SK-N-SH (cell line): ENCODE measurements at places on chromosomes 6 and 20.

DNA sequence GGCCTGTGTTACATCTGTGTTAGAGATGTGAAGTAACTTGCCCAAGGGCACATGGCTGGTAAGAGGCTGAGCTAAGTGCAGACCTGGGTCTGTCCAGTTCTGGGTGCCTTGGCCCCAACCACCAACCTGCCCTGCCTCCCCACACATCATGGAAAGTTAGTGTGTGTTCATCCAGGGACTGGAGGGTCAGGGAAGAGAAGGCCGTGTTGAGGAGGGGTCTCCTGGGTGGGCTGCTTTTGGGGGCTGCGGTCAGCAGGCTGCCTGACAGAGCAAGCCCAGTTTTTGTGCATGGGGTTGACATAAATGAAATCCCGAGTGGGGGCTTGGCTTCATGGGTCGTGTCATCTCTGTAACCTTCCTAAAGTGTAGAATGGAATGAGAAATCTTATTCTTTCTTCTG, 10.9 kb downstream of the PYGB start:
- DNase-seq, result no peak
- no peaks in the 10 kb centered on the region for H3K4me1 ChIP-seq
- H3K27me3 ChIP-seq, result no peaks in the 10 kb centered on the region
- no peak overlapping the region for H3K27ac ChIP-seq
- H3K4me3 ChIP-seq, result no peak overlapping the region

- H3K27me3 ChIP-seq, result no peaks in the 10 kb centered on the region
- H3K4me1 ChIP-seq, result peaks cover 11% of the 10 kb centered on the region; the same call in 1 of the 2 replicates
- peaks cover 7% of the 10 kb centered on the region for H3K36me3 ChIP-seq
These were observed 52.8 kb downstream of the B4GALT5 start for GRCh38 chr20:49660912-49661311.

- H3K36me3 ChIP-seq, result no peaks in the 10 kb centered on the region
- no peaks in the 10 kb centered on the region for H3K27me3 ChIP-seq
- H3K4me1 ChIP-seq, result no peaks in the 10 kb centered on the region
These were observed 6.1 kb downstream of the PTGIS start for GRCh38 chr20:49561806-49562205.

DNA sequence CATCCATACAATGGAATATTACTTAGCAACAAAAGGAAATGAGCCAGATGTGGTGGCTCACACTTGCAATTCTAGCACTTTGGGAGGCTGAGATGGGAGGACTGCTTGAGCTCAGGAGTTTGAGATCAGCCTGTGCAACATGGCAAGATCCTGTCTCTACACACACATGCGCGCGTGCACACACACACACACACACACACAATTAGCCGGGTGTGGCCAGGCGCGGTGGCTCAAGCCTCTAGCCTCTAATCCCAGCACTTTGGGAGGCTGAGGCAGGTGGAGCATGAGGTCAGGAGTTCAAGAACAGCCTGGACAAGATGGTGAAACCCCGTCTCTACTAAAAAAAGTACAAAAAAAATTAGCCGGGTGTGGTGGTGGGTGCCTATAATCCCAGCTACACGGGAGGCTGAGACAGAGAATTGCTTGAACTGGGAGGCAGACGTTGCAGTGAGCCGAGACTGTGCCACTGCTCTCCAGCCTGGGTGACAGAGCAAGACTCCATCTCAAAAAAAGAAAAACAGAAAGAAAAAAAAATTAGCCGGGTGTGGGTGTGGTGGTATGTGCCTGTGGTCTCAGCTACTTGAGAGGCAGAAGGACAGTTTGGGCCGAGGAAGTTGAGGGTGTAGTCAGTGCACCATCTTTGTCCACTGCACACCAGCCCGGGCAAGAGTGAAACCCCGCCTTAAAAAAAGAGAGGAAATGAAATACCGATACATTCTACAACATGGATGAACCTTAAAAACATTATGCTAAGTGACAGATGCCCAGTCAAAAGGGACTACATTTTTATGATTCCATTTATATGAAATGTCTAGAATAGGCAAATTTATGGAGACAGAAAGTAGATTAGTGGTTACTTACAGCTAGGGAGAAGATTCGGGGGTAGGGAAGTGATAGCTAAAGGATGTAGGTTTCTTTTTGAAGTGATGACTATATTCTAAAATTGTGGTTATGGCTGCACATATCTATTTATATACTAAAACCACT, 52.5 kb downstream of the RBL1 start:
- no peak for DNase-seq
- no peak overlapping the region for H3K27ac ChIP-seq
- peaks cover 51% of the 10 kb centered on the region for H3K36me3 ChIP-seq
- H3K4me3 ChIP-seq, result no peak overlapping the region
- H3K27me3 ChIP-seq, result no peaks in the 10 kb centered on the region

- H3K4me3 ChIP-seq, result no peak overlapping the region
- H3K36me3 ChIP-seq, result no peaks in the 10 kb centered on the region
- no peak overlapping the region for H3K27ac ChIP-seq
- H3K27me3 ChIP-seq, result no peaks in the 10 kb centered on the region
- no peak for DNase-seq
These were observed 44.3 kb upstream of the REV3L start for GRCh38 chr6:111527367-111527766.

DNA sequence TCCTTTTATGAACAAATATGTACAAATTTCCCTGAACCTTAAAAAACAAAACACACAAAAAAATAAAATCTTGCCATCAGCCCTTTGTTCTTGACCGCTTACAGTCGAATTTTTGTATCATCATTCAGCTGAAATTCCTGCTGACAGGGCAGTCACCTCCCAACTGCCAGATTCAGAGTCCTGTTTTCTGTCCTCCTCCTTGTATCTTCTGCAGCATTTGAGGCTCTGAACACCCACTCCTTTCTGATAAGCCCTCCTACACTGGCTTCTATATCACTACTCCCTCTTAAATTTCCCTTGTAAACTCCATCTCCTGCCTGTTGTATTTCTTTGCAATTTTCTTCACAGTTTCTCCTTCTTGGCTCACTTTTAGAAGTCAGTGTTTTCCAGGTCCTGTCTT, 77.8 kb upstream of the CCN6 start:
- no peak overlapping the region for H3K27ac ChIP-seq
- peaks cover 6% of the 10 kb centered on the region; the same call in 1 of the 2 replicates for H3K4me1 ChIP-seq

- H3K27ac ChIP-seq, result no peak overlapping the region
- no peak overlapping the region for H3K4me3 ChIP-seq
- no peaks in the 10 kb centered on the region for H3K36me3 ChIP-seq
- no peak for DNase-seq
These were observed 578 bp upstream of the PTGIS start for GRCh38 chr20:49568278-49569151.

DNA sequence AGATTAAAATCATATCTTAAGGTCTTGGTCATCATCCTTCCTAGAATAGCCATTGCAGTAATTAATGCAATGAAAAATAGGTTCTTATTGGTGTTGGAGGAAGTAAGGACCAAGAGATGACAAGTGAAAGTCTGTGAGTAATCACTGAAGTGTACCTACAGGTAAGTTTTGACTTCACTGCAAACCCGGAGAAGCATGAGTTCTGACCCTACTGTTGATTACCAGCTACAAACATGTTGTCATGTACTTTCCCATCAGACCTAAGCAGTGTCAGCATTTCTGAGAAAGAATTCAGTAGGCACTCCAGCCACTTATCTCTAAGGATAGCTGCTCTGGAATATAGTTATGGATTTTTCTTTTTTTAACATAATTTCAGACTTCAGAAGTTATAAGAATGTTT, 280.9 kb downstream of the ZFAND3 start:
- DNase-seq, result no peak
- H3K4me3 ChIP-seq, result no peak overlapping the region
- H3K36me3 ChIP-seq, result no peaks in the 10 kb centered on the region

GRCh38 chr6:148291876-148292275, 50.8 kb upstream of the SASH1 start:
- DNase-seq, result no peak
- no peaks in the 10 kb centered on the region for H3K27me3 ChIP-seq
- H3K4me1 ChIP-seq, result no peaks in the 10 kb centered on the region
- H3K36me3 ChIP-seq, result peaks cover 27% of the 10 kb centered on the region

DNA sequence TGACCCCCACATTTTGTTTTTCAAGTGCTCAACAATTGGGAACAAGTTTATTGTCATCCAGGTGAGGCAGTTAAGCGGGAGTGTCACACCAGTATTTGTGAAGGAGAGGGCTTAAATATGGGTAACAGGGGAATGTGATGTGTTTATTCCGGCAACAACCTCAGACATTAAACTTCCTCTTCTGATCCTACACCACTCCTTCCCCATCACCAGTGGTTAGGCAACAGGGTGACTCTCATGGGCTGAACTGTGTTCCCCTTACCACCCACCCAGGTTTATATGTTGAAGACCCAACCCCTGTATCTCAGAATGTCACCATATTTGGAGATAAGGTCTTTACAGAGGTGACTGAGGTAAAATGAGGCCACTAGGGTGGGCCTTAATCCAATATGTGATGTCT, 52.1 kb upstream of the RNF182 start:
- no peaks in the 10 kb centered on the region for H3K36me3 ChIP-seq
- peaks cover 10% of the 10 kb centered on the region; the same call in 1 of the 2 replicates for H3K4me1 ChIP-seq
- H3K27me3 ChIP-seq, result no peaks in the 10 kb centered on the region
- no peak overlapping the region for H3K4me3 ChIP-seq
- DNase-seq, result no peak

GRCh38 chr6:152188011-152188410, 380.5 kb downstream of the ESR1 start:
- peak overlapping the region; percentile 23; the same call in 1 of the 2 replicates for H3K27ac ChIP-seq
- peak; percentile 55 for DNase-seq
